K562 (cell line): ENCODE measurements at places on chromosomes 13 and 19. TPM values are rescaled to one million over a fixed set of nuclear protein-coding genes. Genes with fewer than 3 reads are reported as not detected.

DNA sequence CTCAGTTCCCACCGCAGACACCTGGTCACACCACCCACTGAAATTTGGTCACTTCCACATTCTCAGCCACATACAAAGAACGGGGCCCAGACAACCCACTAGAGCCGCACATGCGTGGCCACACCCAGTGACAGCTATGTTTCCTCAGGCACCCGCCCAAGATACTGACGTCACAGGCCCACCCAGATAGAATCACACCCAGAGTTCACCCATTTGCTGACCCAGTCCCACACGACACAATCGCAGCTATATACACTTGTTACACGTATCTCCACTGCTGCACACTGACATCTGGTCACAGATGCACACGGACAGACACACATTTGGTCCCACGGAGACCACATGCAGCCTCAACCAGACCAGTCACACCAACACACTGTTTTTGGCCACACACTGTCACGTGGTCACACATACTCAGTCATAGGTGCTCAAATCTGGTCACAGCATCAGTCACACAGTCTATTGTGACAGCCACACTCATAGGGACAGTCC is 2.9 kb downstream of the NUMBL start:
- peak; percentile 78 for DNase-seq
- H3K27me3 ChIP-seq = no peaks in the 10 kb centered on the region
- peaks cover 36% of the 10 kb centered on the region; the same call in 2 of the 3 replicates for H3K36me3 ChIP-seq
- peaks cover 58% of the 10 kb centered on the region for H3K4me1 ChIP-seq

Gene SYCN
- 0.36 TPM in 1 of 2 replicates, not detected in the other for total RNA-seq

GRCh38 chr19:40948580-40949299 is 42.3 kb upstream of the CYP2B6 start:
- peaks cover 6% of the 10 kb centered on the region; the same call in 1 of the 3 replicates for H3K4me1 ChIP-seq
- H3K27ac ChIP-seq = no peak overlapping the region
- H3K4me3 ChIP-seq = no peak overlapping the region
- DNase-seq = no peak
- no peaks in the 10 kb centered on the region for H3K27me3 ChIP-seq

DNA sequence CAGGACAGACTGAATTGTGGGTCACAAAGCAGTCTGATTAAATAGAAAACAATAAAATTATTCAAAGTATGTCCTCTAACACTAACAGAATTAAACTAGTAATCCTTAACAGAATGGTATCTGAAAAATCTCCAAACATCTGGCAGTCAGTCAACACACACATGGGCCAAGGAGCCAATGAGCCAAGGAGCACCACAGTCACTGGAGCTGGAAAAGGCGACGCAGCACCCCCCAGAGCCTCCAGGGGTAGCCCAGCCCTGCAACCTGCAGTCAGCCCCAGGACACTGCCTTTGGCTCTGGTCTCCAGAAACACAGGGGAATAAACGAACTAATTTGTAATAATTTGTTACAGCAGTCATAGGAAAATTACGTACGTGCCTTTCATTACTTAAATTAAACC is 12.3 kb downstream of the TUBGCP3 start:
- no peaks in the 10 kb centered on the region for H3K27me3 ChIP-seq
- H3K4me3 ChIP-seq = no peak overlapping the region

DNA sequence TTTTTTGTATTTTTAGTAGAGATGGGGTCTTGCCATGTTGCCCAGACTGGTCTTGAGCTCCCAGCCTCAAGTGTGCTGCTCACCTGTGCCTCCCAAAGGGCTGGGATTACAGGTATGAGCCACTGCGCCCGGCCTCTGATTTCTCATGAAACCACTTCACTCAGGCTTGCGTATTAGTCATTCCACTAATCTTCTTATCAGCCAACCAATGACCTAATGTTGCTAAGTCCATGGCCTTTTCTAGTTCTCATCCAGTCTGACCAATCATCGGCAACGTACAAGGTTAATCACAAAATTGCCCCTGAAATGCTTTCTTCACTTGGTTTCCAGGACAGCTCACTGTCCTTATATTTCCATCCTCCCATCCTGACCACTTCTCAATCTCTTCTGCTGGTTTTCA is 605.3 kb upstream of the SLC10A2 start:
- H3K27ac ChIP-seq = no peak overlapping the region
- no peak for DNase-seq
- no peaks in the 10 kb centered on the region for H3K4me1 ChIP-seq
- no peaks in the 10 kb centered on the region for H3K36me3 ChIP-seq
- no peaks in the 10 kb centered on the region for H3K27me3 ChIP-seq

GRCh38 chr13:49953560-49953959 is 17.4 kb upstream of the SPRYD7 start:
- H3K36me3 ChIP-seq = no peaks in the 10 kb centered on the region
- H3K27me3 ChIP-seq = no peaks in the 10 kb centered on the region
- DNase-seq = no peak
- no peak overlapping the region for H3K4me3 ChIP-seq
- H3K4me1 ChIP-seq = no peaks in the 10 kb centered on the region; the same call in 1 of the 2 replicates

DNA sequence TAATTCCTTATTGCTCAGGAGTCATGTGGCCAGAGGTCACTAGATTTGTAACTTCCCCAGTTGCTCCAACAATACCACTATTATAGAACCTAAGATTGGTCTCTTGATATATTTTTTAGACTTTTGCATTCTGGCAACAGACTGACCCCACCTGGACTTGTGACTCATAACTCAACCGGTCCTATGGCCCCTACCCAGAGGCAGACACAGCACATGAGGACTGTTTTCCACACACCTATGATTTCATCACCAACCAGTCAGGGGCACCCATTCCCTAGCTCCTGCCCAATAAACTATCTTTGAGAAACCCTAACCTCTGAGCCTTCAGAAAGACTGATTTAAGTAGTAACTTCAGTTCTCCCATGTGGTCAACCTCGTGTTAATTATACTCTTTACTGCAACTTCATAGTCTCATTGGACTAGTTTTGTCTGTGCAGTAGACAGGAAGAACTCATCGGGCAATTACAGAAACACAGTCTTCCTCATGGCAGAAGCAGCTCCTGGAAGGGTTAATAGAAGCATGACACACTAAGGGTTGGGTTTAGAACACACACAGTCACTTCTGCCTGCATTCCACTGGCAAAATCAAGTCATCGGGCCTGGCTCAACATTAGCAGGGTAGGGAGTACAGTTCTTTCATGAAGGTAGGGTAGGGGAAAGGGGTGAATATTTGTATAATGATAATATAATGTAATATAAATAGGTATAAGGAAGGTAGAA is 251.8 kb downstream of the UQCRFS1 start:
- H3K4me3 ChIP-seq = no peak overlapping the region
- H3K27me3 ChIP-seq = no peaks in the 10 kb centered on the region
- H3K27ac ChIP-seq = no peak overlapping the region
- no peaks in the 10 kb centered on the region for H3K4me1 ChIP-seq
- DNase-seq = no peak

GRCh38 chr19:10286803-10287737 is at the start of gene ICAM4:
Gene ICAM4, plus strand, starts transcription at chr19:10286955. Its CDS starts 58 bp downstream, at chr19:10287013.
- peak; percentile 86 for DNase-seq
- peaks cover 41% of the 10 kb centered on the region for H3K36me3 ChIP-seq

GRCh38 chr19:30028118-30028991 is 86.3 kb downstream of the URI1 start:
- H3K27me3 ChIP-seq = no peaks in the 10 kb centered on the region
- peaks cover 18% of the 10 kb centered on the region; the same call in 1 of the 3 replicates for H3K36me3 ChIP-seq
- no peak overlapping the region for H3K4me3 ChIP-seq
- no peak for DNase-seq
- no peak overlapping the region for H3K27ac ChIP-seq

- no peaks in the 10 kb centered on the region for H3K36me3 ChIP-seq
- peak; percentile 78 for DNase-seq
- no peaks in the 10 kb centered on the region for H3K27me3 ChIP-seq
- no peak within 1 kb of the TSS for H3K4me3 ChIP-seq
- H3K27ac ChIP-seq = no peak within 1 kb of the TSS; the same call in 2 of the 3 replicates
Observed at GRCh38 chr19:46635920-46636761, at the start of gene GNG8. Gene GNG8, minus strand, starts transcription at chr19:46636202. Its CDS starts 1,520 bp downstream, at chr19:46634682.

GRCh38 chr13:79604752-79605151 is 123.8 kb downstream of the NDFIP2 start:
- H3K36me3 ChIP-seq = no peaks in the 10 kb centered on the region
- no peak for DNase-seq
- no peak overlapping the region for H3K4me3 ChIP-seq
- no peaks in the 10 kb centered on the region for H3K4me1 ChIP-seq

DNA sequence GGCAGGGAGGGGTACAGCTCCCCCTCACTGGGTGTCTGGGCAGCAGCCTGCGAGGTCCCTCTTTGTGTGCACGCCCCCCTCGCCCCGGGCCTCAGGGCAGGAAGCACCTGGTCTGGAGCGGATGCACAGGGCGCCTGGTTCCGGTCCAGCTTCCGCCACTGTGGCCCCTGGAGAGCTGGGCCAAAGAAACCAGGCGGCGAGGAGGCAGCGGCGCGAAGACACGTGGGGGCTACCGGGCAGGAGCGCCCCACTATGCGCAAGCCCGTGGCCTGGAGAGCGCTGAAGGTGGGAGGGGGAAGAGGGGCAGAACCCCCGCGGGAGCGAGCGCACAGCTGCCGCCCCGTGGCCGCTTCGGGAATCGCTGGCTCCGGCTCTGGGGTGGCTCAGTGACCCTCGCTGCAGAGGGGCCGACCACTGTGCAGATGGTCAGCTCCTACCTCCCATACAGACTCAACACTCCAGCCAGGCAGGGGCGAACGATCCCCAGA is 1.7 kb upstream of the LYL1 start:
- DNase-seq = peak; percentile 81
- H3K27me3 ChIP-seq = no peaks in the 10 kb centered on the region
- H3K36me3 ChIP-seq = peaks cover 56% of the 10 kb centered on the region
- peaks cover 16% of the 10 kb centered on the region for H3K4me1 ChIP-seq
- H3K27ac ChIP-seq = peak overlapping the region; percentile 98

DNA sequence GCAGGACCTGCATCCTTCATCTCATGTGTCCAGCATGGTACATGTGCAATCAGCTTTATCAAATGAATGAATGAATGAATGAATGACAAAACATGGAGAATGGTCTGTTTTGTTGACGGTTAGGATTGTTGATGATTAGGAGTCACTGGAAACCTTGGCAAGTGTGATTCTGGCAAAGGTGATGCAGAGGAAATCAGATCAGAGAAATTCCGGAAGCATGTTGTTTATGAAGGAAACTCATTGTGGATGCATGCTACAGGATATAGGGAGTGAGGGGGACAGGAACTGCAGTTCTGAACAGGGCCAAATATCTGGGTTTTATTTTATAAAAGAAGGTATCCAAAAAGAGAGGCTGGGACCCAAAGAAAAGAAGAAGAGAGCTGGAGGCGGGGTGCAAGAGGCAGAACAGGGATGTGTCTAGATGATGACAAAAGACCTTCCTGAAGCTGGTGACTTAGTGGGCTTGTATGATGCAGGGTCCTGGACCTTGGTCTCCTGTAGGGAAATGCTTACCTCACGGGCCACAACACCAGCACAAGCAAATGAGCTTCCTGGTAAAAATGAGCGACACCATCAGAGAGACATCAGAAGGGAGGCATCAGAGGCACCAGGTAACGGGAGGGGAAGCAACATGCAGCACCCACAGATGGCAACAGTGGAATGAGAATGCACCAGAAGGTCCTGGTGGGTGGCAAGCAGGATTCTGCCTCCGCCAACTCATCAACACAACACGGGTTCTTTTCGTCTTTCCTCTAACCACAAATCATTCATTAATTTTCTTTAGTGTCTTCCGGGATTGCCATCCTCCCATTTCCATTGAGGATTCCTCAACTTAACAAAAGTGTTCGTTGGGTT is 159.6 kb downstream of the FOXO1 start:
- no peaks in the 10 kb centered on the region for H3K4me1 ChIP-seq
- DNase-seq = no peak
- H3K27me3 ChIP-seq = no peaks in the 10 kb centered on the region
- H3K4me3 ChIP-seq = no peak overlapping the region

Gene ZNF439
- total RNA-seq = 0.11 TPM in 2 replicates

GRCh38 chr19:1985588-1986356 is 29.7 kb downstream of the BTBD2 start:
- peaks cover 52% of the 10 kb centered on the region; the same call in 1 of the 3 replicates for H3K36me3 ChIP-seq
- no peaks in the 10 kb centered on the region for H3K4me1 ChIP-seq
- no peaks in the 10 kb centered on the region for H3K27me3 ChIP-seq
- no peak overlapping the region for H3K27ac ChIP-seq

Gene SYT5
- 19.9 and 20.9 TPM in 2 replicates for total RNA-seq

Gene ANGPTL8
- total RNA-seq = not detected in 2 replicates

DNA sequence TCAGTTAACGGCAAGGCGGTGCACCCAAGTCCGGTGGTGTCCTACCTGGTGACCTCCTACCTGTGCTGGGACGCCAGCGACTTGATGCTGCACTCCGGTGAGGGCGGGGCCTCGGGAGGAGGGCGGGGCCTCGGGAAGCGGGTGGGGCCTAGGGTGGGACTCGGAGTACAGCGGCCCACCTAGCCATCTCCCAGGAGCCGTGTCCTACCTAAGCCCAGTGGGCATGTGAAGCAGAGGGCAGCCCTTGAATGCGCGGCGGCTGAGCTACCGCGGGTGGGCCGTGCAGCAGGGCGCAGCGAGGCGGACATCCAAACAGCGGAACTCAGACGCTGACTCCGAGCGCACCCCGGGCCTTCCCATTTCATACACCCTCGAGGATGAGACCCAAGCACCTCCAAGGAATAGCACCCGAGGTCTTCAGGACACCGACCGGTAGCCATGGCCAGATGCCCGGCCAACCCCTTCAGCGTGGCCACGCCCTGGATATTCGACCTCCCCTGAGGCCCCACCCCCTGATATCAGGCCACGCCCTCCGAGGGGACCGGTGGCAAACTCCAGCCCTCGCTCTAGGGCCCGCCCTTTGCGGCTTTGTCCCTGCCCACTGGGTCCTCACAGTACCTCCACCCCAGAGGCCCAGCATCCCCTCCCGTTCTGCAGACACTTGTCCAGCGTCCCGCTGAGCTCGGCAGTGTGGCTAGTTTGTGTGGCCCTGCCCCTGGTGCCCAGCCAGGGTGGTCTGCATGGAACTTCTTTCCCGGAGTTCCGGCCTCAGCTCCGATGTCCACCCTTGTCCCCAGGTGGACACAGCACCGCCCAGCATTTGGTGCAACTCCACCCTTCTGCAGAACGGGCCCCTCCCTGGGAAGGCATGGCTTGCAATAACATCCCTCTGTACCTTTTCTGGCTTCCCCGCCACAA is 5.4 kb downstream of the KLK1 start:
- DNase-seq = peak; percentile 94
- H3K4me1 ChIP-seq = peaks cover 64% of the 10 kb centered on the region
- no peaks in the 10 kb centered on the region for H3K36me3 ChIP-seq
- no peak overlapping the region; the same call in 2 of the 3 replicates for H3K27ac ChIP-seq

- DNase-seq = no peak
- peaks cover 3% of the 10 kb centered on the region; the same call in 1 of the 3 replicates for H3K36me3 ChIP-seq
- no peak overlapping the region for H3K4me3 ChIP-seq
- no peak overlapping the region for H3K27ac ChIP-seq
- H3K4me1 ChIP-seq = no peaks in the 10 kb centered on the region
- H3K27me3 ChIP-seq = no peaks in the 10 kb centered on the region
Observed at GRCh38 chr13:30453727-30454126, 12.0 kb downstream of the HMGB1 start.

DNA sequence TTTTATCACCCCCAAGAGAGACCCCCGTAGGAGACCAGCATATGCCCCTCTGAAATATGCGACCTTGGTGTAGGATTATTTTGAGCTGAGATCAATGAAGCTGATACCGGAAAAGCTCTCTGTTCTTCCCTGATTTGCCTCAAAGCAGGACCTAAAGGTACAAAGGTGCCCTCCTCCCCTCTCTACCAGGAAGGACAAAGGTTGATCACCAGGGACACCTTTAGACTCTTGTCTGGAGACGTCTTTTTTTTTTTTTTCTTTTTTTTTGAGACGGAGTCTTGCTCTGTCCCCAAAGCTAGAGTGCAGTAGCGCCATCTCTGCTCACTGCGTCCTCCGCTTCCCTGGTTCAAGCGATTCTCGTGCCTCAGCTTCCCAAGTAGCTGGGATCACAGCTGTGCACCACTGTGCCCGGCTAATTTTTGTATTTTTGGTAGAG is 792 bp upstream of the PEX11G start:
- H3K36me3 ChIP-seq = no peaks in the 10 kb centered on the region
- no peak for DNase-seq
- H3K4me3 ChIP-seq = no peak overlapping the region
- H3K4me1 ChIP-seq = peaks cover 23% of the 10 kb centered on the region
- H3K27ac ChIP-seq = peak overlapping the region; percentile 75
- H3K27me3 ChIP-seq = no peaks in the 10 kb centered on the region
